Activated naive CD4-positive, alpha-beta T cell treated with Interleukin-2 at 50 U/mL for 16 hours (primary cell): ENCODE measurements at places on chromosomes 4 and X.

GRCh38 chrX:101460669-101461068, 24.6 kb upstream of the ARMCX4 start:
- no peak for DNase-seq

DNA sequence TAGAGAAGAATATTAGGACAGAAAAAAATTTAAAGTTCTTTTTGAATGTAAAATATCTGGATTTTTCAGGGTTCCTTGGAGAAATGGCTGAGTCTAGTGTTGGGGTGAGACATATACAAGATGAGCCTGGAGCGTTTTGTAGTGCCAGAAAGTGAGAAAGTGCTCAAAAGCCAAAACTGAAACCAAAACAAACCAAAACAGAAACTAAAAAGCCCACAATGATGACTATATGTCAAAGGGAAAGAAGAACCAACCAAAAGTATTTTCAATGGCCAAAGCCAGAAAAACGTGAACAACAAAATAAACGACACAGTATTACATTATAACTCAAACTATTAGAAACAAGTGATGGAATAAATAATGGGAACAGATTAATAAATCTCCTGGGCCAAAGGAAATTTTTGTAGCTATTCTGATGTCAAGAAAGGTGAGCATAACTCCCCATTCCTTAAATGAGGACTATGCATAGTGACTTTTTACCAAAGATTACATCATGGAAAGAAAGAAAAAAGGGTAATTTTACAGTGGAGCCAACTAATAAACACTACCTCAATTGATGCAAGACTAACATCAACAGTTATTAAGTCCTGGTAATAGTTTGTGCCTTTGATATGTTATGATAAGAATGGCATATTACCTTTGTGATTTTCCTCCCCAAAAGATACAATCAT, 1137.6 kb downstream of the C4orf33 start:
- DNase-seq = no peak

GRCh38 chrX:149987613-149988012, 49.3 kb upstream of the EOLA2 start:
- DNase-seq = no peak

GRCh38 chr4:137226900-137227299, 305.4 kb downstream of the PCDH18 start:
- DNase-seq = no peak

DNA sequence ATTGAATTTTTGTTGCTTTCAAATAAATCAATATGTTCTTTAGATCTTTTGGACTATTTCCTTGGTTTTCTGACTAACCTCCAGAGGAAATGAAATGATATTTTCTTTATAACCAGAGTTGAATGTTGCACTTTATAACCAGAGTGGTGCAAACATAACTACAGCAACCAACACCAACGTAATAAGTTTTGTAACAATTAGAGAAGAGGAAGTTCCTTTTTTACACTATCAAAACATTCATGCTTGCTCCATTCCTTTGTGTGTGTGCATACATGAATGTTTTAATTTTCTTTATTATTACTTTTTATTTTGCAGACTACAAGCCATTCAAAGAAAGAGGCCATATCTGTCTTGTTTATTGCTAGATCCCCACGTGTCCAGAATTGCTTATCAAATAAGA, 193.0 kb upstream of the PPP3CA start:
- no peak for DNase-seq

DNA sequence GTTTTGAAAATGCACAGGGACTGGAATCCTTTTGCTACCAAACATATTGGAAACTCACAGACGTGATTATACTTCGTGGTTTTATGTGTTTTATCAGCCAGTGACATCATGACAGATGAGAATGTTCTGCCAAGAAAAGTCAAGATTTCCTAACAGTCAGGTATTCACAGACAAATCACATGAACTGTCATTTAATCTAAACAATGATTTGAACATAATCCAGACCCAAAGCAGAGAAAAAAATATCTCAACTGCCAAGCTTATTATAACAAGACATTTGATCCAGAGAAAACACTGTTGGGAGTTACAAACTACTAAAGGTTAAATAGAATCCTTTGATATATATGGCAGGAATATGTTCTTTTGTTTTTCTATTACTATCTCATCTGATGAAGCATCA, 635.9 kb upstream of the FRG1 start:
- DNase-seq = no peak

- no peak for DNase-seq
Measured at GRCh38 chr4:36082817-36083216, 161.5 kb downstream of the ARAP2 start.

- DNase-seq = no peak
Measured at GRCh38 chrX:125175991-125176584, 143.6 kb upstream of the TEX13C start.

DNA sequence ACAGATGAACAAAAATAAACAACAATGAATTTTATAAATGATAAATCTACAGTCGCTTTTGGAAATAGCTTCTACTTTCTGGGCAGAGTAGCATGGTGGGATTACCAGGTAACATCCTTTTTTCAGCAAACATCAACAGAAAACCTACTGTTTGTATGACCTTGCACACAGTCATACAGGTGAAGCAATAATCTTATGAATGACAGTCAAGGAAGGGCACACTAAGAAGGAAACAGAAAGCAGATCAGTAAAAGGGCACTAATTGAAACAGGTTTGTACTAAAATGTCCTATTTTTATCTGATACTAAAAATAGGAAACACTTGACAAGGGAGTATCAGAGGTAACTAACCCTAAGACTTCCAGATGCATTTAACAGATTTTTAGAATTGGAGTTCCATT, 108.9 kb downstream of the DLG3 start:
- no peak for DNase-seq
